ENCODE measurements at places on chromosomes 4 and X.

- DNase-seq, result no peak
Observed at GRCh38 chr4:30757357-30757756, 37.2 kb downstream of the PCDH7 start.

DNA sequence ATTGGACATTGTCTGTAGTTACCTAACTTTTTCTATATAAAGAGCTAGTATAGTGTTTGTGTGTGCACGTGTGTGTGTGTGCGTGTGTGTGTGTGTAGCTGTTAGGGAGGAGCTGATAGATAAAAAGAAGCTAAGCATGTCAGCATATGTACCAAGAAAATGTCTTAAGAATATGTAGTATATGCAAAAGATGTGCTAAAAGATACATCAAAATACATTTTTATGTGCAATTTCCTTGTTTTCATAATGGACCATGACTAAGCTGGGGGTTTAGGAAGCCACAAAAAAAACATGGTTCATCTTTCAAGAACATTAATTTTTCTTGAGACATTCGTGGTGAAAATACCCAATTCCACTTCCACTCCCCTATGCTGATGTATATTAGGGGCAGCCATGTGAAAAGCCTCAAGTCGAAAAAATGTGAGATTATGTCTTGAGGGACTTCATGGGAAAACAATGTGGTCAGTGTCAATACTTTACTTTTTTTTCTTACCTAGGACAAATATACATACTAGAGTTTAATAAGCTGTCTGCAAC lies 1599.7 kb downstream of the ARAP2 start:
- DNase-seq, result no peak

DNA sequence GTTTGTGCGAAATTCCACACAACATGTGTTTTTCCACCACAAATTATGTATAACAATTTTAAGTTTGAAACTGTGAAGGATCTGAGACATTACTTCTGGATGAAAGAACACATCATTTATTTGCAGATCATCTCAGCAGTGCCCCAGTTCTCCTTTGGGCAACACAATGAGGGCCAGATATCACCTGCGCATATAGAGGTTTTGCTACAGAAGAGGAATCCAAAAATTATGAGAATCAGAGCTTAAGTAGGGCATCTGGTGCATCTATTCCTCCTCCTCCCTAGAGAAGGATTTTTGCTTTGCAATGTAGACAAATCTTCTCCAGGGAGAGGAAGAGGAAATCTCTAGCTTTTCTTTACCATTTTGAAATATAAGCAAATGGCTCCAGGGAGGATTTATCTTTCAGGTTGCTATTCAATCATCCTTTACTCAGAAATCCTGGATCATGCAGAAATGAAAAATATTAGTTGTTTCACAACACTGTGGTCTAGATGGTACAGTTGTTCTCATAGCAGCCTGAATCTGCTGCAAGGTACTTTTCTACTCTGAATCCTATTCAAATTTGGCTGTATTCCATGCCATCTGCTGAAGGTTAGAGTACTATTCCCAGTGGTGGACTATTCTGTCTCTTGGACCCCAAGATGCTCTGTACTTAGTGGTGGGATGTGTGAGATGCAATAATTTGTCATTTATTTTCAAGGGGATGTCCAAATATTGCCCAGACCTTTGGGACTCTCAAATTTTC lies 132.1 kb downstream of the SNCA start:
- no peak for DNase-seq

- no peak for DNase-seq
Observed at GRCh38 chr4:3250956-3251690, 2.2 kb downstream of the MSANTD1 start.

- no peak for DNase-seq
Observed at GRCh38 chrX:130108647-130109428, 1.5 kb downstream of the ELF4 start.

GRCh38 chrX:154378059-154378798 lies 866 bp upstream of the EMD start:
- peak; percentile 62 for DNase-seq

DNA sequence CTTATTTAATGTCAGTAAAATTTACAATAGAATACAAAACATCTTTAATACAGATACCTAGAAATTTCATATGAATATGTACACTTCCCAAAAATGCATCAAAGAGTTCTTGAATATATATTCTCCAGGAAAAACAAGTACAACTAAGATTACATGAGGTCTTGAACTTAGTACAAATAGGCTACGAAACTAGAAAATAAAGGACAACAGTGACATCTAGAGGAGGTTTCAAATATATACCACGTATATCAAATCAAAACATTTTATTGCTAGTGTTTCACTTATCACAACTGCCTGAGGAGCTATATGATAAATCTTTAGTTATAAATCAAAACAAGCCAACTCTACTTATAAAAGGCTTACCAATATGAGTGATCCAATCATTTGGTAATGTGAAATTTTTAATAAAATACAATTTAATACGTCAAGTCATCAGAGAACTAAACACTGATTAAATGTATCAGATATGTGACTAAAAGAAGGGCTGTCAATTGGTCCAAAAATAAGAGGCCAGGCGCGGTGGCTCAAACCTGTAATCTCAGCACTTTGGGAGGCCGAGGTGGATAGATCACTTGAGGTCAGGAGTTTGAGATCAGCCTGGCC lies 36.6 kb downstream of the ANAPC10 start:
- DNase-seq, result no peak

- no peak for DNase-seq
Observed at GRCh38 chr4:27270435-27270834, 409.8 kb downstream of the STIM2 start.

DNA sequence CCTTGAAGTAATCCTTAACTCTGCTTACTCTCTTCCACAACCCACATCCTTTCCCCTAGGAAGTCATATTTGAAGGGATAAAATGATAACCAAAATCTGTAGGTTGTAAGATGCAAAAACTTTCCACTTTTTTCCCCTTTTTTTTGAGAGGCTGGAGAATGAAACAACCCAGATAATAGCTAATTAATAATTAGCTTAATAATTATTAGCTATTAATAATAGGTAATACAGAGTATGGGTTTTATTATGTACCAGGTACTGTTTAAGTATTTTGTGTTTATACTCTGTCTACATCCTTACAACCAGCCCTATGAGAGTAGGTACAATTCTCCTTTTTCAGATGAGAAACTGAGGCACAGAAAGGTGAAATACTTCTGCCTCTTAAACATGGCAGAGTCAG lies 9.4 kb downstream of the GPR119 start:
- DNase-seq, result no peak

GRCh38 chr4:165542476-165542875 lies 163.7 kb downstream of the CPE start:
- DNase-seq, result no peak

DNA sequence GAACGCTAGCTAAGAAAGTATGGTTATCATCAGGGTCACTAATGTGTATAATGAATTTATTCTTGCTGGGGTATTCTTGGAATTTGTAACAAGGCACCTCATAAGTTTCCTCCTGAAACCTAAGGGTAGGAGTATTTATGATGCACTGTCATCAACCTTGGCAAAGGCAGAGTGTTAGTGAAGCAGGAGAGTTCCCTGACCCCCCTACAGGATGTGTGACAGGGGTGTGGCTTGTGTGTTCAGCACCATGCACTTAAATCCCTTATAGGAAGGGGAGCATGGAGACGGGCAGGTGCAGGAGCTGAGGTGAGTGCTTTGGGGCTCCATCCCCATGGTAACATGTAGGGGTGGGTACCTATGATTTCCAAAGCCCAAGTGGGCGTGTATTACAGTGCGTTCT lies 237.7 kb downstream of the GALNTL6 start:
- no peak for DNase-seq

- DNase-seq, result no peak
Observed at GRCh38 chrX:154429711-154430110, 1.2 kb downstream of the ATP6AP1 start.

GRCh38 chr4:119207051-119207450 lies 5.5 kb upstream of the USP53 start:
- no peak for DNase-seq

DNA sequence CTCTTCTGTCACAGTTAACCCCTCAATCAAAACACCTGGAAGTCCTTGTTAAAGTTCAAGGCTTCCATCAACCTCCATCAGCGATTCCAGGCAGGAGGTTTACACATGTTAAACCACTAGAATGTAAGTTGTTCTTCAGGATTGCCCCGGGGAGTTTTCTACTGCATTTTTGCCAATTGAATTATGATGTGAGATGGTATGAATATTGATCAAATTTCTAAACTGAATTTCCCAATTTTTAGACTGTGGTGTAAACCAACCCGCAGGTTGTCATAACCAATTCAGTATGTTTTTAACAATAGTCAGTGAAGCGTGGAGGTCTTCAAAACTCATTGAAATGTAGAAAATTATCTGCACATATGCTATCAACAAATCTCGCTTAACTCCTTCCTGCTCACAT lies 21.2 kb upstream of the TENM3 start:
- no peak for DNase-seq

GRCh38 chr4:5165420-5166369 lies 114.4 kb downstream of the STK32B start:
- DNase-seq, result no peak

- no peak for DNase-seq
Observed at GRCh38 chr4:33357121-33357520, 2637.0 kb downstream of the PCDH7 start.

DNA sequence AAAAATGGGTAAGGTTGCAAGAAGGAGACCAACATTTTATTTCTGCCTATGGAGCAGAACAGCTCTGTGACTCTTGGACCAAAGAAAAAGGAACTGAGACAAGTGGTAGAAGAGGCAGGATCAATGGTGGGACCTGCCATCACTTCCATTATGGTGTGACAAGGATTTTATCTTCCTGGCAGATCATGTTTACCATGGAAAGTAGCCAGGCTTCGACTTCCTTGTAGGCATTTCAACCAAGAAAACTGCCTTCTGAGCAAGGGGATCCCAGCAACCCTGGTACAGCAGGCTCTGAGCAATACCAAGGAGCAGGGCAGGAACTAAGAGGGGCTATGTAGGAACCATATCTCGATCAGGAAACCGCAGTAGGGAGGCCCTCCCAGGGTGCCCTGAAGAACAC lies 317.4 kb downstream of the IQCM start:
- peak; percentile 42 for DNase-seq

Measured in mucosa of gallbladder (tissue), 1 donor.